Colonic mucosa (tissue), 4 donors: ENCODE measurements at places on chromosomes 2 and 18. TPM values are rescaled to one million over a fixed set of nuclear protein-coding genes. Genes with fewer than 3 reads are reported as not detected.

ATRAID gene
- total RNA-seq = 83.4 TPM

KCNG2 gene
- total RNA-seq = 0.32 TPM

WDCP gene
- 4.5 TPM for total RNA-seq

CDCA7 gene
- 75.8 TPM for total RNA-seq

PLB1 gene
- 3.0 TPM for total RNA-seq

NOSTRIN gene
- total RNA-seq = 29.0 TPM

PIGN gene
- 30.1 TPM for total RNA-seq

GNLY gene
- 4.7 TPM for total RNA-seq

DCDC2C gene
- total RNA-seq = not detected

GRCh38 chr18:3857544-3857943 is 407.6 kb downstream of the TGIF1 start:
- DNase-seq = no peak

DNA sequence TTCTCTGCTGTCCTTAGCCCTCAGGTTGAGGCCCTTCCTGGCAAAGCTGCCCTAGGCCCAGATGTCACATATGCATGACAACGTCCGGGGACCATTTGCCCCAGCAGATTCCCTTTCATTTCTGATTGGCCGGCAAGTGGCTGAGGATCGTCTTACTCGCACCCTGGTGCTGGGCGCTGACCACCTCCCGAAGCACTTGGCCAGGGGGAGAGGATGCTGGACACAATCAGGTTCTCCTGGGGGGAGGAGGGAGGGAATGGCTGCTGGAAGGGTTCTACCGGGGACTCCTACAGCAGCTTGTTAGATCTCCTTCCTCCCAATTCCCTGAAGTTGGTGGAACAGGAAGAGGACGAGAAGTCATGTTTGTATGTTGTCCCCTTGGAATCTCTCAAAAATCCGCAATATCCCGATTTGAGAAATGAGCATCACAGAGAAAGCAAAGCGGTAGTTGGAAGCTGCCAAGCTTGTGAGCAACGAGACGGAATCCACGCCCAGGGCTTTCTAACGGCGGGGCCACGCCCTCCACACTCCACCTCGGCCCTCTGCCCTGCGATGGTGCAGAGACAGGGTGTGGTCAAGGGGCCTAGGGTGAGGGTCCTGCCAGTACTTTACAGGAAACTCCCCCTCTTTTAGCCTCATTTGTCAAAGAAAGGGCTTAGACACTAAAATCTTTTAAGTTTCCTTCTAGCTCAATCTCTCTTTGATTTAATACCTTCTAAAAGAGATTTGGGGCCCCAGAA is 61.8 kb upstream of the YWHAQ start:
- DNase-seq = no peak

DNA sequence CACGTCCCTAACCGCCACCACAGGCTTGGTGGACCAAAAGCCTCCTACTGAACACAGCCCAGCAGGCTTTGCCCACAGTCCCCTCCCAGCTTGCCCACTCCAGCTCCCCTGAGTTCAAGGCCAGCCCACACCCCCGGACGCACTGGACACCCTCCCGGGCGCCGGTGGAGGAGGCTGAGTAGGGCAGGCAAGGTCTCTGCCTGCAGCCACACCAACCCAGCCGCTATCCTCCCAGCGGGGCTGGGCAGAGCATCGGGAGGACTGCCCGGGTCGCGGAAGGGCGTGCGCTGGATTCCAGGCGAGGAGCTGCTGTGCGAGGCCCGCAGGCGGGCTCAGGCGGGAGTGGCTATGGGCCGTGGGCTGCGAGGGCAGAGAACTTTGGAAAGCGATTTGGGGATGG is 49.5 kb downstream of the PLEKHB2 start:
- DNase-seq = no peak

- DNase-seq = no peak
Measured at GRCh38 chr2:177221970-177222369, 9.4 kb downstream of the HNRNPA3 start.

DNA sequence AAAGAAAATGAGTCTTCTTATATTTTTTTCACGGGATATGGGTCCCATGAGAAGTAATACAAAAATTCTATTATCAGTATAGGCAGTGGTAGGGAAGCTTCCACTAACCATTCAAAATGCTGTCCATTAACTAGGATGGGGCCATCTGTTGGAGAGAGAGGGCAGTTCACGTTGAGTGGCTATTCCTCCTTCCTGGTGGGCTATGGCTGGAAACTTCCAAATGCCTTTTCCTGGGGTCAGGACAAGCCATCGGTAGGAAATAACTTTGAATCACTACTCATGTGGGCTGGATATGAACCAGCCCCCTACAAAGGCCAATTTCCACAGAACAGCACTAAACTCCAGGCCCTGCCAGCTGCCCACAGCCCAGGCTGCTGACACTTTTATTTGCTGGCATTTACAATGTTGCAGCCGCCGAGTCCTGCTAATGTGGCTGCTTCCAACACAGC is 156.1 kb upstream of the HNRNPA3 start:
- DNase-seq = no peak

- DNase-seq = peak; percentile 67
Measured at GRCh38 chr18:47754311-47755101, 176.0 kb downstream of the SMAD2 start.

GRCh38 chr18:50610349-50610748 is 50.5 kb downstream of the MAPK4 start:
- DNase-seq = no peak

- no peak for DNase-seq
Measured at GRCh38 chr2:225353579-225354085, 45.9 kb upstream of the NYAP2 start.

DNA sequence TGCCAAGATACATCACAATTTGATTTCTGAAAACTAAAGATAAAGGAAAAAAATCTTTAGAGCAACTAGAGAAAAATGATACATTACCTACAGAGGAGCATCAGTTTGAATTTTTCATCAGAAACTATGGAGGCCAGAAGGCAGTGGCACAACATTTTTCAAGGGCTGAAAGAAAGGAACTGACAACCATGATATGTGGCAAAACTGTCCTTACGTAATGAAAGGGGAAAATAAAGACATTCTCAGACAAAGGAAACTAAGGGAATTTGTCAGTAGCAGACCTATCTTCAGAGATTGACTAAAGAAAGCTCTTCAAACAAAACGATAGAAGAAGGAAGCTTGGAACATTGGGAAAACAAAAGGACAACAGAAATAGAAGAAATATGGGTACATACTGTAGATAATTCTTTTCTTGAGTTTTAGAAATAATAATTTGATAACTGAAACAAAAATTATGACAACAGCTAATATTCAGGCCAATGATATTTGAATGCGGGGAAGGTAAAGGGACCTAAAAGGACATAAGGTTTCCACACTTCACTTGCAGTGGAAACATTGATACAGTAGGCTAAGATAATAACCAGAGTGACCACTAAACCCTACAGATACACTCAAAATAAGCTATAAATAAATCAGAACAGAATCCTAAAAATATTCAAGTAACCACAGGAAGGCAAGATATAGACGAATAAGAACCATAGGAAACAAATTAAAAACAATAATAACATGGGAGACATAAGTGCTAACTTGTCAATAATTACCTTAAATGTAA is 70.0 kb upstream of the NPAS2 start:
- no peak for DNase-seq

- no peak for DNase-seq
Measured at GRCh38 chr2:130891966-130892365, 55.3 kb downstream of the ARHGEF4 start.

DNA sequence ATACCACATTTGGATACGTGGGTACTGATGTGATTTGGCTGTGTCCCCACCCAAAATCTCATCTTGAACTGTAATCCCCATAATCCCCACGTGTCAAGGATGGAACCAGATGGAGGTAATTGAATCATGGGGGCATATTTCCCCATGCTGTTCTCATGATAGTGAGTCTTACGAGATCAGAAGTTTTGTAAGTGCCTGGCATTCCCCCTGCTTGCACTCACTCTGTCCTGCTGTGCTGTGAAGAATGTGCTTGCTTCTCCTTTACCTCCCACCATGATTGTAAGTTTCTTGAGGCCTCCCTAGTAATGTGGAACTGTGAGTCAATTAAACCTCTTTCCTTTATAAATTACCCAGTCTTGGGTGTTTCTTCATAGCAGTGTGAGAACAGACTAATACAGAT is 70.3 kb downstream of the CHST9 start:
- no peak for DNase-seq

GRCh38 chr2:139098961-139099360 is 318.8 kb upstream of the NXPH2 start:
- no peak for DNase-seq

DNA sequence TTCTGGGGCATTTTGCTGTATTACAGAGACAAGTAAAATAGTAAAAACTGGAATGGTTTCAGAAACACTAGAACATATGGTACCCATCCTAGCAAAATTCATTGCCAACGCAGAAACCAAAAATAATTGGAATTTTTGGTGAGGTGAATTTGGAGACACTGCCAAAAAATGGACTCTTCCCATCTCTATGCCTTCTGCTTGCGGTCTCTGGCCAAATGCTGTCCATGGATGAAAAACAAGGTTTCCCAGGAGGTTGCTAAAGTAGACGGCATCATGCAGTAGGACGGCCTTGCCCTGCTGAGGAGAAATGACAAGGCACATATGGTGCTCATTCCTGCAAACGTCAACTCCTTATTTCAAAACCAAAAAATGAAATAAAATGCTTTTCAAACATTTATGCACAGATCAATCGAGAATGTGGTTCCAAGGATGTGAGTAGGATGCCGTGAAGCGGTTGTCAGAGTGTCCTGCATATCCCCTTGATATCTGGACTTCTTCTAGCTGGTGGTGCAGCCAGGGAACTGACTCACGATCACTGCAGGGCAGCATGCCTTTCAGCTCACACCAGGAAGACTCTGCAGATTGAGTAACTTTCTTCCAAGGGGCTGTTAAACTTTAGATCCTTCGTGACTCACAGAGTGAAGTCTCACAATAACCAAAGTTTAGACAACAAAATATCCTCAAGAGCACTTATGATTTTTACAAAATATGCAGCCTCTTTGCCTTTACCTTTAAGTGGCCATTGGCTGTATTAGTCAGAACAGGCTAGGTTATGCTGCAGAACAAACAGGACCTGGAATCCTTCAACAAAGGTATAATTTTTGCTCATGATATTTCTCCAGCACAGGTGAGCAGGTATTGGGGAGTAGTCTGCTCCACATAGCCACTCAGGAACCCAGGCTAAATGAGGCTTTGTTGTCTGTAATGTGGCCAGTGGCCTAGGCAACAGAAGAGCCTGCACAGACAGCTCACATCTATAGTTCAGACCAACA is 149.4 kb upstream of the NDUFV2 start:
- DNase-seq = no peak

GRCh38 chr2:237566401-237567235 is at the start of gene PRLH:
Gene PRLH (plus strand): TSS chr2:237566574. CDS start chr2:237566574, 0 bp downstream.
- no peak for DNase-seq

DNA sequence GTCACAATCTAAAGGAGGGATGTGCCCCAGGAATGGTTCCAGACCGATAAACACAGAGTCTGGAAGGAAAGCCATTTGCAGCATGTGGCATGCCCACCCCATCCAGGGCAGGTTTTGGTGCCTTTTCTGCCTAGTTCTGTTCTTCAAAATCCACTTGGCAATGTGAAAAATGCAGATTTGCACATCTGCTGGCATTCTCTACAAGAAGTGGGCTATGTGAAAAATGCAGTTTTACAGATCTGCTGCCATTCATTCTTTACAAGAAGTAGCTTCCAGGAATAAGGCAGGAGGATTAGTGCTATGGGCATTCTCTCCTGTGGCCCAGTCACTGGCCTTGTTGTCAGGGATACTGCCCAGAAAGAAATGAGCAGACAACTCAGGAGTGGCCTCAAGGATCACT is 68.1 kb downstream of the C1D start:
- no peak for DNase-seq

DNA sequence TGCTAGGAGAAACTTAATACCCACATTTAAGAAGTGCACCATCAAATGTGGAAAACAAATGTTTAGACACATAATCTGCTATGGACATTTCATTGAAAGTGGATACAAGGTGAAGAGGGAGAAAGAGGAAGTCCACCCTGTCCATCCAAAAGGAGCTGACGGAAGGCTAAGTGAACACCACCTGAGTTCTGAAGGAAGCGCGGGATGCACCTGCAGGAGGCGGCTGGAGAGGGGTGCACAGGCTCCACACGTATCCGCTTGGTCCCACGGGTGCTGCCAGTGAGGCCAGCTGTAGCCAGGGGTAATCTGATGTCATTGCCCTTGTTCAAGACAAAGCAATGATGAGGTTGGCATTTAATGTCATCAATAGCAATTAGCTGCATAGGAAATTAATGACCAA is 75.9 kb upstream of the TMEM18 start:
- no peak for DNase-seq
